Stimulated activated CD4-positive, alpha-beta T cell treated with anti-CD3 and anti-CD28 coated beads, Interleukin-1b, Interleukin-23, amount 100 ng/mL, for 24 hours (primary cell): ENCODE measurements at places on chromosomes 16 and 17.

DNA sequence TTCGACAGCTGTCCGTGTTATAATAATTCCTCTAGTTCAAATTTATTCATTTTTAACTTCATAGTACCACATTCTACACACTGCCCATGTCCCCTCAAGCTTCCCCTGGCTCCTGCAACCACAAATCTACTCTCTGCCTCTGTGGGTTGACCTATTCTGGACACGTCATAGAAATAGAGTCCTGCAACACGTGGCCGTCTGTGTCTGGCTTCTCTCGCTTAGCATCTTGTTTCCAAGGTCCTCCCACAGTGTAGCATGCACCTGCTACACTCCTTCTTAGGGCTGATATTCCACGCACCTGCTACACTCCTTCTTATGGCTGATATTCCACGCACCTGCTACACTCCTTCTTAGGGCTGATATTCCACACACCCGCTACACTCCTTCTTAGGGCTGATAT lies 16.5 kb downstream of the SCGB1C2 start:
- DNase-seq = no peak

- no peak for DNase-seq
Measured at GRCh38 chr17:34692920-34693319, 113.5 kb downstream of the TMEM132E start.

GRCh38 chr17:81527591-81528383 lies at the start of gene FSCN2:
FSCN2 (plus strand) TSS chr17:81528377; CDS start chr17:81528532, 155 bp downstream.
- DNase-seq = no peak

DNA sequence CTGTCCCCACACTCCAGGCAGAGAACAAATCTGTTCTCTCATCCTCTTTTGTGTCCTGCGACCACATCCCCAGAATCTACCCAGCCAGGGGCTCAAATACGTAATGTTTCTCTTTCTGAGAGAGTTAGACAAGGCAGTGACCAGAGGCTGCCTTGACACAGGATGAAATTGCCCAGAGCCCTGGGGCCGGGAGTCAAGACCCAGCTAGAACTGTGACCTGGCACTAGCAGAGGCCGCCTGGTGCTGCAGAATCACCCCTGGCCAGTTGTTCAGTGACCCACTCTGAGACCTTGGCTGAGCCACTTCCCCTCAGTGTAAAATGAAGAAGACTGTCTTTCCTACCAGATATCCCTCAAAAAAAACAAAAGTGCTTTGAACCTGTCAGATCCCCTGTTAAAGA lies 72.5 kb downstream of the USP22 start:
- no peak for DNase-seq

DNA sequence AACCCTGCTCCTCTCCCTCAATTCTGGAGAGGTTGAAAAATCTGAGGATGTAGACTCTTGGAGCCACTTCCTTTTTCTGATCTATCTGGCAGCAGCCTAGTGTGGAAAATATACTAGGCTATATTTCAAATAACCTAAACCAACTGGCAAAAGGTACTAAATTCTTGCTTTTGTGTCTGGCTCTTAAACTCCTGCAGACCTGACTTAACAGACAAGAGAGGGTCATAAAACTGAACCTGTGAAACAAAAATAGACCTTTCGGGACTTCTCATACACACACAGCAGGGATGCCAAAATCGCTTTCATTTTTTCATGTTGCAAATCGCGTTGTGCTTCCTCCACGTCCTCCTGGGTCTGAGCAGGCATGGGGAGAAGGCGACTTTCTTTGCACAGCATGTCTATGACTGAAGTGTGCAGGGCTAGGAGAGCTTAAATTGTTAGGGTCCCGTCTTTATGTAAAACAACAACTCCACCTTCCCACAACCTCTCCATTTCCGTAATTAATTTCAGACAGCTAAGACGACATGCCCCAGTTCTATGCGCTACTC lies 520.7 kb upstream of the PSMD7 start:
- no peak for DNase-seq

GRCh38 chr16:9630119-9630518 lies 538.7 kb downstream of the HAPSTR1 start:
- DNase-seq = no peak

DNA sequence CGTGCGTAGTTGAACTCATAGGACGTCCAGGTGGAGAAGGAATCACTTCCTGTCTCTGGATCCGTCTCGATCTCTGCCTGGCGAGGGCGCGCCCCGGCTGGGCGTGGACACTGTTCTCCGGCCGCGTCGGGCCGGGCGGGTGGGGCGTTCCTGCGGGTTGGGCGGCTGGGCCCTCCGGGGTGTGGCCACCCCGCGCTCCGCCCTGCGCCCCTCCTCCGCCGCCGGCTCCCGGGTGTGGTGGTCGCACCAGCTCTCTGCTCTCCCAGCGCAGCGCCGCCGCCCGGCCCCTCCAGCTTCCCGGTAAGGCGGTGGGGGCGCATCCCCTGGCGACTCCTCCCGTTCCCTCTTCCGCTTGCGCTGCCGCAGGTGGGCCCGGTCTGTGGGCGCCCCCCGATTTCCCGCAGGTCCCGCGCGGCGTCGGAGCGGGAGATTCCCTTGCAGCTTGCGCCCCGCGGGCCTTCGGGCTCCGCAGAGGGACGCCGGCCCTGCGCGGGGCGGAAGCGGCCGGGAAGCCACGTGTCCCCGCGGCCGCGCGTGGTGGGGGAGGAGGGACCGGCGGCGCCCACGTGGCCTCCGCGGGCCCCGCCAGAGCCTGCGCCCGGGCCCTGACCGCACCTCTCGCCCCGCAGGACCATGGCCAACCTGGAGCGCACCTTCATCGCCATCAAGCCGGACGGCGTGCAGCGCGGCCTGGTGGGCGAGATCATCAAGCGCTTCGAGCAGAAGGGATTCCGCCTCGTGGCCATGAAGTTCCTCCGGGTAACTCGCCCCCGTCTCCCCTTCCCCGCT lies at the start of gene NME2:
NME2 (plus strand) TSS at position 214 of the 789 bp plus-strand sequence; CDS start at position 634, 420 bp downstream.
- DNase-seq = peak; percentile 67

DNA sequence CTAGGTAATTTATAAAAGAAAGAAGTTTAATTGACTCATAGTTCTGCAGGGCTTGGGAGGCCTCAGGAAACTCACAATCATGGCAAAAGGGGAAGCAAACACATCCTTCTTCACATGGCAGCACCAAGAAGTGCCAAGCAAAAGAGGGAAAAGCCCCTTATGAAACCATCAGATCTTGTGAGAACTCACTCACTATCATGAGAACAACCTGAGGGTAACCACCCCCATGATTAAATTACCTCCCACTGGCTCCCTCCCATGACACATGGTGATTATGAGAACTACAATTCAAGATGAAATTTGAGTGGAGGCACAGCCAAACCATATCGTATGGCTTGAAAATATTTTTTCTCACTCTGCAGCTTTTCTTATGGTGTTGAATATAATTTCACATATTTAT lies 151.7 kb downstream of the ANKFN1 start:
- no peak for DNase-seq

DNA sequence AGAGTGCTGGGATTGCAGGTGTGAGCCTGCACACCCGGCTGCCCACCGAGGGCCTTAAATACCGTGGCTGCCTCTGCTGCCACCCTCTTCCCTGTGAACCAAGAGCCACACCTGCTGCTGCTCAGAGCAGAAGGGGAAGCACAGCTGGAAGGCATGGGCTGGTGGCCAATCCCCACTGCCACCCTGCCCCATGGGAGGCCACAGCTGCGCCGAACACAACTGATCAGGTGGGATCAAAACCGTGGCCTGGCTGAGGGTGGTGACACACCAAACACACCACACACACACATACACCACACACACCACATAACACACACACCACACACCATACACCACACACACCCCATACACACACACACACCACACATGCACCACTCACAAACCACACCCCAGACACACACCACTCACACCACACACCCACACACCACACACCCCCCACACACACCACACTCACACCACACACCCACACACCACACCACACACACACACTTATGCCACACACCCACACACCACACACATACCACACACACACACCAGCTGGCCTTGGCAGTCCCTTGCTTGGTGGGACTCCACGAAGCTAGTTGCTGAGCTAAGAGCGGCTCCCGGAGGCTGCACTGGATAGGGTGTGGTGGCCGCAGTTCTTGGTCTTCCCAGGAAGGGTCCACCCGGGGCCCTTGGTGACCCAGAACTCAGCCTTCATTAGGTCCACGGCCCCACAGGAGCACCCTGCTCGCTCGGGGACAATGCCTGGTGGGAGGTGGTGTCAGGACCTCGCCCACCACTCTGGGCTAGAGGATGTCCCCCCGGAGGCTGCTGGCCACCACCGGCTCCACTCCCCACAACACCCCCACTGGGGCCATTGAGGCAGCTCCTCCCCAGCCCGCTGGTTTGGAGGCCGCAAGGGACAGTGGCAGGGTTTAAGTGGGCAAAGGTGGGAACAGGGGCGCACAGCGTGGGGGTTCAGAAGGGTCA lies 14.9 kb downstream of the CEP131 start:
- DNase-seq = no peak

DNA sequence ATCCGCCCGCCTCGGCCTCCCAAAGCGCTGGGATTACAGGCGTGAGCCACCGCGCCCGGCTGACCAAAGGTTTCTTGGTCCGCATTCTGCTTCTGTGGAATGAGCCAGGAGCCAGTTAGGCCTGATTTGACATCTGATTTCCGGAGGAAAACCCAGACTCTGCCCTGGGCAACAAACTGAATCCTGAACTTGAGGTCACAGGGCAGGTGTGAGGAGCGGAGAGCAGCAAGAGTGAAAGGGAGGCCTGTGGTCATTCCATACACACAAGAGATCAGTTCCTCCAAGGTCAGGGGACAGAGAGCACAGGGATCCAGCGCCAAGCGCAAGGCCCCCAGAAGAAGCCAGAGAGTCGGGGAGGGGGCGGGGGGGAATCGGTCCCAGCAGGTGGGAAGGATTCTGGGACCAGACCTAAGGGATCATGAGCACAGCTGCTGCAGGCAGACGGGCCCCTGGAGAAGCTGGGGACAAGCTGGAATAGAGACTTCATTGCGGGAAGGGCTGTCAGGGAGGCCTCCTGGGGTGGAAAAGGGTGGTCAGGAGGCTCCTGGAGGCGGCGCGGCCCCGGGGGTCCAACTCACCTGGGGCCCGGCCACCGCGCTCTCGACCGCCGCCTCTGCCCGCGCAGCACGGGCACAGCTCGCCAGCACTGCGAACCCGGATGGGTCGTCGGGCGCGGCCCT lies 436 bp downstream of the SHPK start:
- DNase-seq = no peak

DNA sequence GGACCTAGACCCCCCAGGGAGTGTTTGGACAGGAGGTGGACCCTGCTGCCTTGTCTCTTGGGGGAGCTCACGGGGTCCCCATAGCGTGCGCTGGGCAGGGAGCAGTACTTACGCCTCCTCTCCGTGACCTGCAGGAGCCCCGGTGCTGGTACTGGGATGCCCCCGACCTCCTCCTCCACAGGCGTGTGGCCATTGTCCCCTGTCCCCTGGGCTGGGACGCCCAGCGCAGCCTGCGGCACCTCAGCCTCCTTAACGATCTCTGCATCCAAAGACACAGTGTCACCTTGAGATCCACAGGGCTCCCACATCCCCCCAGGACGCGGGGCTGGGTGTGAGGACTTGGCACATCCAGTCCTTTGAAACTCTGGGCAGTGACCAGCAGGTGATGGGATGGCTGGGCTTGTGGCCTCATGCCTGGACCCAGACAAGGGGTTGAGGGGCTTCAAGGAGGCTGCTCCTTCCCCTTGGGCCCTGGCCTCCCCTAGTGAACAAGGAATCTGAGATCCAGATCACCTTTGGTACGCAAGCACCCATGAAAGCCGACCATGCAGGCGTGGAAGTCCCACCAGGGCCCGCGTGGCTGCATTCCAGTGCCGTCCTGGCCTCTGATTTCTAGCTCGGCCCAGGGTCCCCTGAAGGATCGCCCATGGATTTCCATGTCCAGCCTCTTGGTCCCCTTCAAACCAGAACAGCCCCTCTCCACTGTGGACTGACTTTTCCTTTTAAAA lies 9.9 kb downstream of the DBNDD1 start:
- DNase-seq = no peak

GRCh38 chr16:1583180-1583579 lies 28.7 kb downstream of the IFT140 start:
- DNase-seq = no peak
